ENCODE measurements at places on chromosomes 16 and 17.

- no peak for DNase-seq
Observed at GRCh38 chr16:55059146-55059545, 128.5 kb downstream of the IRX5 start.

GRCh38 chr17:46719891-46720290 lies 98.6 kb downstream of the WNT3 start:
- no peak for DNase-seq

DNA sequence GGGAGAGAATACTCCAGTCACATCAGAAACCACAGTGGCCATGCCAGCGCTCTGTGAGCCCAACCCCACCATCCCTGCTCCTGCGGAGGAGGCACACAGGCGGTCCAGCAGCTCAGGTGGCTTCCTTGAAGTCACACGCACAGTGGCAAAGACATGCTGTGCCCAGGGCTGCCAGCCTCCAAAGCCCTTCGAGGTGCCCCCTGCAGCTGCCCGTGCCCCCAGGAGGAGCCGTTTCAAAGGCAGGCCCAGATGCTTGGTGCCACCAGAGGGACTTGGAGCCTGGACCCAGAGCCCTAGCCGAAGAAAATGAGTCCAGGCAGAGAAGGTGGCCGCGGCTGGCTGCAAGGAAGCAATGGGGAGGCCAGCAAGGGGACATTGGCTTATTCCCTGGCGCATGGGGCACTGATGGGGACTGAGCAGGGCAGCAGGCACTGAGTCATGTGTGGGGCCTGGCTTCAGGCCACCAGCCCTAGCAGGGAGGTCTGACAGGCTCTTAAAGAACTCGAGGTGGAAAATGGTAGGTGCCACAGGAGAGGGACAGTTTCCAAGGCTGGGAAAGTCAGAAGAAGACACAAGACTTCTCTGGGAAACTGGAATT lies 17.2 kb upstream of the CACNG1 start:
- peak; percentile 9 for DNase-seq

GRCh38 chr17:82802075-82802780 lies 37.6 kb downstream of the ZNF750 start:
- no peak for DNase-seq

GRCh38 chr16:19776565-19776964 lies 58.5 kb downstream of the IQCK start:
- DNase-seq, result no peak

DNA sequence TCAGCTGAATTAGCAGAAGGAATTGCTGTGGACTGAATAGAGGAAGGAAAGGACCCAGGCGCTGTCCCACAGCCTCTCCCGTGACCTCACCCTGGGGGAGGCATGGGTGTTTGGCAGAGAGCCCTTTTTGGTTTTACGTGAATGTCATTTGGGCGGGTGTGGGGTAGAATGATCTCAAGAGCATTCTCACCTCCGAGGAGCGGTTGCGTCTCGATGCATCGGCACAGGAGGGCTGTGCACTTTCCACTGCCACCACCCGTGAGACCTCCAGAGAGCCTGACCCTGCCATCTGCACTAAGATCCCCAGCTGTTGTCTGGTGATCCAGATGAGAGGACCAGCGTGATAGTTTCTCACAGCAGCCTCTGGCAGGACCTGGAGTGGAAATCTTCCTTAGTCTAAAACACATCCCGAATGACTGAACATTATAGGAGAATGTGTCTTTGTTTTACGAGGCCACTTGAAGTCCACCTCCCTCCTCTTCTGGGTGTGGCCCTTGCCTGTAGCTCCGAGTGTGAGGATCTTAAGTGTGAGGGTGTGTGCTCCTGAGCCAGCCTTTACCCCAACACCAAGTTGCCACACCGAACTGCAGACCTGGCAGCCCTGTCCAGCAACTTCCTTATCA lies 29.3 kb downstream of the FOXK2 start:
- DNase-seq, result no peak

- DNase-seq, result no peak
Observed at GRCh38 chr16:855471-855870, 54.9 kb upstream of the GNG13 start.

- no peak for DNase-seq
Observed at GRCh38 chr16:55073830-55074229, 143.2 kb downstream of the IRX5 start.

- DNase-seq, result no peak
Observed at GRCh38 chr16:10355589-10355988, 30.3 kb upstream of the ATF7IP2 start.

GRCh38 chr17:82419540-82419939 lies 1.2 kb upstream of the OGFOD3 start:
- no peak for DNase-seq

DNA sequence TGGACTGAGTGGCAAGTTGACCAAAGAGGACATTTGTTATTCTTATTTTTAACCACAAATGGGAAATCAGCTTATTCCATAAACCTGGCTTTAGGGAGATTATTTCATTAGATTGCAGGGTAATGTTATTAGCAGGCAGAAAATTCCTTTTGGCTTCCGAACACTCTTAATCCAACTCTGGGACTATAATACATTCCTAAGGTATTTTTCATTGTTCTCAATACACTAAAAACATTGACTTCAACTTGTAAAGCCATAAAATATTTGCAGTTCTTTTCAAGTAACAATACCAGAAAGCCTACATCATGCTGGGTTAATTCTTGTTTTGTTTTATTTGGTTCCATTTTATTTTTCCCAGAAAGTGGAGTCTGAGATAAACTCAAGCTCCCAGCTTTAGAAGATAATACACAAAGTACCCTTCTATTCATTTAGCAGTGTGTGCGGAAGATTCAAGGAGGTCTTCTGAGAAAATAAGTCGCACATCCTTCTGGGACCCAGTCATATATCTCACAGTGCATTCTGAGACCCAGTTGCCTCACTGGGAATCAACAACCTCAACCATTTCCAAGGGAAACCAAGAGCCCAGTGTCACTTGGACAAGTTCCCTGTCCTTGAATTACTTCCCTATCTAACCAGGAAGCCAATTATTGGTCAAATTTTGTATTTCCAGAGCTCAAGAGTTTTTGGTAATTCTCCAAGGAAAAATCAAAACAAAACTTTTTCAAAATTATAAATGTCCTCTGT lies 389.6 kb upstream of the DYNLRB2 start:
- DNase-seq, result no peak

DNA sequence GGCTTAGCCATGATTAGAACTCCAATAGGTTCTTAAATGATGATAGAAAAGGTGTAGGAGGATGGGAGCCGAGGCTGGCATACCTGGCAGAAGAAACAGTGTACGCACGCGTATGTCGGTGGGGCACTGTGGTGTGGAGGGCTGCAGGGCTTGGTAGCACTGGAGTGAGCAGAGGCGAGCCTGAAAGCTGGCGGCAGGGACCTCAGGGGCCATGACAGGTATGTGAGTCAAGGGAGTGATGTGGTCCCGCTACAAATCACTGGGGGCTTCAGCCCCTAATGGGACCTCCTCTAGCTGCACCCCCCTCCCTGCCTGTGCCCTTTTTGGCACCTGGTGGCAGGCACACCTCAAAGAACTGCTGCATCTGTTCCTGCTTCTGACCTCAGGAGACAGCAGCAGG lies 67.3 kb downstream of the RAI1 start:
- no peak for DNase-seq

DNA sequence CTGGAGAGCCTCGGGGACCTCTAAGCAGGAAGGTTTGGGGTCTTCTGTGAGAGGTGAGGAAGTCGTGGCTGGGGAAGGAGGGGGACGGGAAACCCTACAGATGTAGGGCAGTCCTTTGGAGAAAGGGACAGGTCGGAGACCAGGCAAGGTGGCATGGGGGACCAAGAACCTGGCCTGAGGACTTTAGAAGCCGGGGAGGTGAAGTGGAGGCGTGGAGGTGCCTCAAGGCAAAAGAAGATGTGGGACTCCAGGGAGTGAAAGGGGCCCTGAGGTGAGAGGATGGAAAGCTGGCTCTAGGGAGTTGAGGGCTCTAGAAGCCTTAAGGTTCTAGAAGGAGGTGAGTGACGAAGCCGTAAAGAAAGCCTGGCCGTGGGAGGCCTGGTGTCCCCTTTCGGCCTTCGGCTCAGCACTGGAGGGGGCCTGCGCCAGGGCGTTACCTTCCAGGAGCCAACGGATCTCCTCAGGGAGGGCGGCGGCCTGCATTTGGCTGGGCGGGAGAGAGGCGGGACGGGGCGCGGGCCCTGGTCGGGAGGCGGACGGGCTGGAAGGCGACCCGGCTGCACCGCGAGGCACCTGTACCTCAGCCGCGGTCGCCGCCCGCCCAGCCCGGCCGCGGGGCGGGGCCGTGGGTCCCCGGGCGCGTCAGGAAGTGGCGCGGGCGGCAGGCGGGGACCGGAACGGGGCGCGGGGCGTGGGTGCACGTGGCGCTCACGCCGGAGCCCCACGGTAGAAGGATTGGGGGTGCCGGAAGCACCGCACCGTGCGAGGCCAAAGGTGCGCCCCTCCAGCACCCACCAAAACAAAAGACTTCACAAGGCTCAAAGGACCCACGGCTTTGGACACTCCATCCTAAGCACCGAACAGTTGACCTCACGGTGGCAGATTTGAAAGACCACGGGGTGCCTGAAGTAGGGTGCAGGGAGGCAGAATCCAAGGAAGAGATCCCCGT lies at the start of gene SKAP1:
Gene SKAP1 (minus strand): TSS at position 577 of the 949 bp plus-strand sequence.
- no peak for DNase-seq

- no peak for DNase-seq
Observed at GRCh38 chr16:8568231-8568617, 22.1 kb downstream of the TMEM114 start.

- DNase-seq, result no peak
Observed at GRCh38 chr16:77131398-77131797, 59.6 kb upstream of the MON1B start.

- no peak for DNase-seq
Observed at GRCh38 chr16:82108100-82108499, 61.9 kb downstream of the MPHOSPH6 start.

GRCh38 chr17:8052256-8053252 lies 13.7 kb downstream of the ALOX15B start:
- DNase-seq, result no peak

DNA sequence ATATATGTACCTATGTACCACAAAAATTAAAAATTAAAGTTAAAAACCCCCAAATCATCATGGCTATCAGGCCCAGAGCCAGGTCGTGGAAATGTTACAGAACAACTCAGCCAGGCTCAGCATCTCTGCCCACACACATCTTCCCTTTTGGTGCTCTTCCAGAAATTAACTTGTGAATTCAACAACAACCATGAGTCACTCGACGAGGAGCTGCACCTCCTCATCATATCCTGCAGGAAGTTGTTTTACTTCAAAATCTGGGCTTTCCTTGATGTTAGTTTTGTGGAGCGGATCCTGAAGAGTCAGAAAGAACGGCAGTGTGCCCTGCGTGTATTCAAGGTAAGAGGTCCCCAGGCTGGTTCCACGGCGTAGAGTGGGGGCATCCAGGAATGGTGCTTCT lies 10.6 kb downstream of the FBXO39 start:
- DNase-seq, result no peak

DNA sequence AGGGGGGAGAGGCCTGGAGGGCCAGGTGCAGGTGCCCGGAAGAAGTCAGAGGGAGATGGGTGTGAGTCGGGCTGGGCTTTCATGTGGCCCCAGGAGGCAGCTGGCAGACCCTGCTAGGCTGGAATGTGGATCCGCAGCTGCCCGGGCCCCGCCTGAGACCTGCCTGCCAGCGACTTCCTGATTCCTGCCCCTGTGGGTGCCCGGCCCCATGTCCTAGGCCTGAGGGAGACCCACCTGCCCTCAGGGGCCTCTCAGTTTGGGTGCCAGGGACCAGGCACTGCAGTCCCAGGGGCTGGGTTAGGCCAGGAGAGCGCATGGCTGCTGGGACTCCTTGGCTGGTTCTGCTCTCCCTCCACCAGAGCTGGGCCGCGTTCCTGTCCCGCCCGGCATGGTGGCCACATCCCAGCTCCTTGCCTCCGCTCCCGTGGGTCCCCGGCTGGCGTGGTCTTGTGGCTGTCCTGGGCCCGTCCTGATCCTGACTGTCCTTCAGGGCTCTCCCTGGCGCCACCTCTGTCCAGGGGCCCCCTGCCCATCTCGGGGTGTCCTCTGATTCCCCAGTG lies 22.1 kb upstream of the SPNS2 start:
- no peak for DNase-seq

DNA sequence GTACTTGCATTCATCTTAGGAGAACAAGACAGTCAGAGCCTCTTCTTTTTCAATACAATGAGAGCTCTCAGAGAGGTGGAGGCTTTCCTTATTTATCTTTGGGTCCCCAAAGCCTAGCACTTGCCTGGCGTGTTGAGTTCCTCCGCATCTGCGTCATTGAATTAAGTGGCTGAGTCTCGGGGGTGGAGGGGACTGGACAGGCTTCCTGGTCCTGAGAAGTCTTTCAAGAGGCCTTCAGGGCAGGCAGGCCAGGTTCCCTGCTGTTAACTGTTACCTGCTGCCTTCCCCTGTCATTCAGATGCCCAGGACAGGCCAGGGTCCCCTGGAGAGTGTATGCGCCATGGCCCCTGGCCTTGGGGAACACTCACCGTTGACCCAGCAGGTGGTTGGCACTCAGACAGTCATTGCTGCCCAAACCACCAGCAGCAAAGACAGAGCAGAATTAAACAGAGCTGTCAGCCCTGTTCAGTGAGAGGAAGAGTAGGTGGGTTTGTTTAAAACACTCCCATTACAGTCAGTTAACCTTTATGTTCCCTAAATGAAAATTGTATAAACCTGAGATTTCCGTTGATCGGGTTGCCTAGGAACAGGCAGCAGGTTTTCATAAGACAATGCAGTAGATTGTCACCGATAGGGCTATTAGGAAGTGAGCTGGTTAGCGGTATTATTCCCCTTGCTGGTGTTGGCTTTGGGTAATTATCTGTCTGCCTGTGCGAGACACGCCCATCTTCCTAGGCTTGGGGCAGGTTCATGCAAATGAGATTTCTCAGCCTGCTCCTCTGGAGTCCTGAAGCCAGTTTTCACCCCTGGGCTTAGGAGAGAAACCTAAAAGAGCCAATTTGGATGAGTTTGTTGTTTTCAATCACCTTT lies 132.7 kb downstream of the CCDC182 start:
- DNase-seq, result no peak

DNA sequence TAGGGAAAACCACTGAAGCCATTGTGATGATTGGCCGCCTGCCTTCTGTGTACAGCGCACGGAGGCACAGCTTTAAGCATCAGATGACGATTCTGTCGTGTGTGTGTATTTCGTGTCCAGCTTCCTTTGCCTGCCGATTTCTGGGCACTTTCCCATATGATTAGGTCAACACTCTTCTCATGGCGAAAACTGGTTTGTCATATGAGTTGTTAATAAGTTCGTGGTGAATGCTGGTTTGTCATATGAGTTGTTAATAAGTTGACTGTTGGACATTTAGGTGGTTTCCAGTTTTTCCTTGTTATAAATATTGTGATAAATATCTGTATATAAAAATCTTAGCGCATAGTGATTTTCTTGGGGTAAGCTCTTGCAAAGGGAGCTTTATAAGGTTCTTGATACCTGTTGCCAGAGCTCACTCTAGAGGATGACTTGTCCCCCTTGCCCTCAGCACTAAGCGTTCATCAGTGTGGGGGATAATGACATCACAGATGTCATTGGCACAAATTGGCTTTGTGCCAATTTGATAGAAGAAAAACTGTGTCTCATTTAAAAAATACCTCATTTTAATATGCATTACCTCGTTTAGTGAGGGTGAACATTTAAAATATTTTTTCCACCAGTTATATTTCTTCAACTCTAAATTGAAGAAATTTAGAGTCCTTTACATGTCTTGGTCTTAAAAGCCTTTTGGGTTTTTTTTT lies 40.0 kb downstream of the PGS1 start:
- DNase-seq, result no peak

Data from A549 (cell line).